ENCODE measurements at places on chromosomes 6 and 20.

DNA sequence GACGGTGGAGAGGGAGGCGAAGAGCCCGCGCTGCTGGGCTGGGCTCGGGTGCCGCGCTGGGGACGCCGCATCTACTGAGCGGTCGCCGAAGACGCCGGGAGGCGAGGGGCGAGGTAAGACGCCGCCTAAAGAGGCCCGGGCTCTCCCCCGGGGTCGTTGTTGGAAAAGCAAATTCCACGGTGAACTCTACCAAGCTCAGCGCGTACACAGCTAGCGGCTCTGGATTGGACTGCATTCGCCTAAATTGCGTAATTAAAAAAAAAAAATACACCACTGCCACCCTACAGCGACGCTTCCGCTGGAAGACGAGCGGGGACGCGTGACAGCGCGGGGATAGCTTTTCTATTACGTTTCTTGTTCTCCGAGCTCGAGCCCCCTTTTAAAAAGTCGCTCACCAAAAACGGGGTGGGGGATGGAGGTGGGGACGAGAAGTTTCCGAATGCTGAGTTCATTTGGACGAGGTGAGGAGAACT, 92.0 kb upstream of the PRDM1 start:
- no peak for DNase-seq

DNA sequence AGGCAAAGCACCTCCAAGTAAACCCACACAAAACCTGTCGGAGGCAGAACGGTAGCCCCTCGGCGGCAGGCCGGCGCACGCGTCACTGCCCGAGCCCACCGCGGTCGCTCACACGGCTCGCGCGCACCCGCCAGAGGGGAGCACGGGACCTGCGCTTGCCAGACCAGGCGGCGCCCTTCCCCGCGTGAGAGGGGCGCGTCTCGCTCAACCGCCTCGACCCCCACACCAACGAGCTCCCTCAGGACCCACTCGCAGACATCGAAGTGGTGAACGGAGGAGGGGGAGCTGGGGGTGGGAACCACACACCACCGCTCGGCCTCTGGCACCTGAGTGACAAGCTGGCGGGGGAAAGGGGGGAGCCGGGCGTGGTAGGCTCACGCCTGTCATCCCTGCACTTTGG, 1513.4 kb upstream of the DEFB115 start:
- DNase-seq: no peak

DNA sequence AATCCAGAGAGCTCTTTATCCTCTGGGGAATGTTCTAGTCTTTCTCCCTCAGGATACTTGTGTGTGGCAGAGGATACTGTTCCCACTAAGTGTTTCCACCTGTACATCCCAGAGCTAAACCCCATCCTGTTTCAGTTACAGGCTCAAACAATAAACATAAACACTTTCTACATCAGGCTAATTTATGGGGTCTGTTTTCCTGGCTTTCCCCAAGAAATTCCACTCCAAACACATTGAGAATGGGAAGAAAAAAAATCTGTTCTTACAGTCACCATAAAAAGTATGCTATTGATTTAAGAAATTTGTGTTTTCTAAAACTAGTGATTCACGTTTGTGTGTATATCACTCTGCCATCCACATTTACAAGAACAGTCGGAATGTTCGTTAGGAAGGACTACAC, 293.9 kb upstream of the FOXQ1 start:
- no peak for DNase-seq

- no peak for DNase-seq
Measured at GRCh38 chr20:32943490-32944052, 60.7 kb downstream of the SUN5 start.

GRCh38 chr6:72042088-72042487, 155.7 kb downstream of the RIMS1 start:
- no peak for DNase-seq

GRCh38 chr6:38370653-38371601, 268.8 kb downstream of the BTBD9 start:
- no peak for DNase-seq

Measured in GM12892 (cell line).